K562 (cell line): ENCODE measurements at places on chromosomes 12 and 14. TPM values are rescaled to one million over a fixed set of nuclear protein-coding genes. Genes with fewer than 3 reads are reported as not detected.

- no peaks in the 10 kb centered on the region; the same call in 2 of the 3 replicates for H3K27me3 ChIP-seq
- no peak overlapping the region for H3K4me3 ChIP-seq
- no peak for DNase-seq
- no peaks in the 10 kb centered on the region for H3K36me3 ChIP-seq
- no peak overlapping the region for H3K27ac ChIP-seq
These were observed 1.2 kb upstream of the CLEC7A start for GRCh38 chr12:10131111-10131690.

Gene FIGNL2
- total RNA-seq: not detected in 2 replicates

Gene CLEC4C
- total RNA-seq: not detected in 2 replicates

DNA sequence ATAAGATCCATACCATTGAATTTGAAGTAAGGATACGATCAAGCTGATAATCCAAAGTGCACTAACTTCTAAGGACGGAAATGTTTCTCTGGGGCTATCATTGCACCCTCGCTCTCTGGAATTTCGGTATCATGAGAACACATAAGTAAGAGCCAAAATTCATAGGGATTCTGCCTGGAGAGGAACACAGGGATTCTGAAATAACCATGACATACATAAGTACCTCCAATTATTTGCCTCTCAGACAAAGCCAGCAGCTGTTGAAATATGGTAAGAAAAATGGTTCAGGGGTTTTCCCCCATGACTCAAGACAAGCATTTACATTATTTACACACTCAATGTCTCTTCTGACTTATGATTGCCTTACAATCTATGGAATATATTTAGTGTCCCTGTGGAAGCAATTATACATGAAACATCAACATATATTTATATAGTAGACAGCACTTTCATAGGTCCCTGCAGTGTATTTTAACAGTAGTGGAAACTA is 1123.6 kb upstream of the SEL1L start:
- no peaks in the 10 kb centered on the region for H3K36me3 ChIP-seq
- H3K4me3 ChIP-seq: no peak overlapping the region
- no peak for DNase-seq
- H3K4me1 ChIP-seq: no peaks in the 10 kb centered on the region

- no peaks in the 10 kb centered on the region for H3K4me1 ChIP-seq
- H3K4me3 ChIP-seq: no peak overlapping the region
- H3K36me3 ChIP-seq: peaks cover 16% of the 10 kb centered on the region; the same call in 1 of the 3 replicates
- no peak overlapping the region for H3K27ac ChIP-seq
- no peaks in the 10 kb centered on the region for H3K27me3 ChIP-seq
- no peak for DNase-seq
These were observed 81.2 kb downstream of the SCAF11 start for GRCh38 chr12:45909041-45909713.

GRCh38 chr12:115802767-115803166 is 474.7 kb downstream of the MED13L start:
- H3K27ac ChIP-seq: no peak overlapping the region
- no peak overlapping the region for H3K4me3 ChIP-seq
- no peaks in the 10 kb centered on the region for H3K36me3 ChIP-seq
- no peaks in the 10 kb centered on the region for H3K27me3 ChIP-seq

DNA sequence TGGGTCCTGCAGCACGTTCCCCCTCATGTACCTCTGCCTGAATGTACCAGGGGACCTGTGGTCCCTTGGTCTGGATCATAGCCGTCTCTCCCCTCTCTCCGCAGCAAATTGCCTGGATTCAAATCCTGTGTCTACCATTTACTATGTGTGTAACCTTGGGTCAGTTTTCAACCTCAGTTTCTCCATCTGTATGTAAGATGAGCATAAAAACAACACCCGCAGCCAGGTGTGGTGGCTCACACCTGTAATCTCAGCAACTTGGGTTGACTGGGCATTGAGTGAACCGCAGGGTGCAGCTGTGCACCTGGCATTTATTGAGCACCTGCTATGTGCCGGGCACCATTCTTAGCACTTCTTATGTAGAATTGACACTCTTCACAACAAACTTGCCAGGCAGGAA is 14.1 kb downstream of the CYP46A1 start:
- H3K27ac ChIP-seq: no peak overlapping the region
- no peaks in the 10 kb centered on the region for H3K36me3 ChIP-seq
- H3K4me1 ChIP-seq: no peaks in the 10 kb centered on the region

DNA sequence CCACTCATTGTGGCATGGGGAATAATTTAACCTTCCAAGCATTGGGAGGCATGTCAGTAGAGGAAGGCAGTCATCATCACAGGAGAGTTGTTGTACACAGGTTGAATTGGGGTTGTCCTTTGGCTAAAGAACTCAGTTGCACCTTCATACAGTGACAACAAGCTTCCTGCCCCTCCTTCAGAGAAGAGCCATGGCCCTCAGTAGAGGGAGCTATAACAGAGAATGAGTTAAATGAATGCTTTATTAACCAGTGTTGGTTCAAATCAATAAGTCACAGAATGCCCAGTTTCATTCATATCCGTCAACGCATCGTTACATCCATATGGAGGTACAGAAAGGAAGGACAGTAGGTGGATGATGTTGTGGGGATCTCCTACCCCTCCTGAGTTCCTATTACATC is 4.8 kb downstream of the IFNG-AS1 start:
- H3K27me3 ChIP-seq: peaks cover 4% of the 10 kb centered on the region; the same call in 1 of the 2 replicates
- no peaks in the 10 kb centered on the region for H3K4me1 ChIP-seq
- H3K4me3 ChIP-seq: no peak overlapping the region
- DNase-seq: peak; percentile 6

Gene MSRB3
- total RNA-seq: 0.04 and 0.38 TPM in 2 replicates

Gene CAPZA3
- total RNA-seq: not detected in 2 replicates

- no peak overlapping the region for H3K4me3 ChIP-seq
- H3K36me3 ChIP-seq: no peaks in the 10 kb centered on the region
- no peak for DNase-seq
- H3K27me3 ChIP-seq: no peaks in the 10 kb centered on the region
- H3K4me1 ChIP-seq: peaks cover 45% of the 10 kb centered on the region
These were observed 37.7 kb upstream of the DUSP6 start for GRCh38 chr12:89389755-89390661.

DNA sequence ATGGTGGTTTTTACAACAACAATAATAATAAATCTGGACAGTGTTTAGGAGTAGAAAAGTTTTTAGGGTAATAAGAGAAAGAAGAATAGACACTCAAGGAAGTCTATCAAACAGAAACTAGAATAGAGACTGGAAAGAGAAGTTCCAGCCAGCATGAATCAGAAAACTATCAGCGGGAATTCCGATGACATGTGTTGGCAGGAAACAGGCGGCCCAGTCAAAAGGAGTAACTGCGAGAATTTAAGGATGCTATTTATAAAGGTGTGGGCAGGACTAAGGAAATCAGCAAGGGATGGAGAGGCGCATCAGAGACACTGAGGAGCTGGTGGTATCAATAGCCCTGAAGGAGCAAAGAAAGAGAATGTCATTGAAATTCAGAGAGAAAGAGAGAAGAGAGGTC is 89.9 kb downstream of the TBX5 start:
- no peak for DNase-seq
- no peak overlapping the region for H3K4me3 ChIP-seq
- H3K27me3 ChIP-seq: no peaks in the 10 kb centered on the region; the same call in 2 of the 3 replicates
- no peaks in the 10 kb centered on the region for H3K4me1 ChIP-seq
- no peaks in the 10 kb centered on the region for H3K36me3 ChIP-seq
- H3K27ac ChIP-seq: no peak overlapping the region

- no peaks in the 10 kb centered on the region for H3K36me3 ChIP-seq
- H3K27ac ChIP-seq: no peak overlapping the region
- H3K4me1 ChIP-seq: no peaks in the 10 kb centered on the region
- no peak for DNase-seq
- H3K27me3 ChIP-seq: peaks cover 42% of the 10 kb centered on the region
These were observed 65.0 kb downstream of the FOXN4 start for GRCh38 chr12:109244073-109244472.

GRCh38 chr12:32891956-32892355 is 4.6 kb downstream of the PKP2 start:
- H3K36me3 ChIP-seq: no peaks in the 10 kb centered on the region
- H3K4me1 ChIP-seq: peaks cover 8% of the 10 kb centered on the region; the same call in 1 of the 3 replicates
- DNase-seq: no peak
- H3K27ac ChIP-seq: no peak overlapping the region
- no peaks in the 10 kb centered on the region for H3K27me3 ChIP-seq
- H3K4me3 ChIP-seq: no peak overlapping the region

DNA sequence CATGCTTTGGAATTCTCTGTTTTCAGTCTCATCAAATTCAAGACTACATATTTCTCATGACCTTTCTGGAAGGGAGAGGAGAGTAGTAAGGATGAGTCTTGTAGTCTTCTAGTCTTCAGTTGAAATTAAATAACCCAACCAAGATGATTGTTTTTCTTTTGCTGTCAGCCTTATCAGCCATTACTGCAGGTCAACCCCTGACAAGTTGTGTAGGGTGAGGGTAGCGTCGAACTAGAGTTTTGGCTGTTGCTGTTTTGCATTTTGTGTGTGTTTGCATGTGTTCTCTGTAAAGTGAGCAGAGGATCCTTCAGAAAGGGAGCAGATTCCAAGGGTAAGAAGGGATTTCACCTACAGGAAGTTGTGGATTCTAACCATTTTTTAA is 28.4 kb downstream of the DIP2B start:
- DNase-seq: peak; percentile 46
- peak overlapping the region; percentile 87 for H3K27ac ChIP-seq
- H3K27me3 ChIP-seq: no peaks in the 10 kb centered on the region
- H3K4me1 ChIP-seq: peaks cover 33% of the 10 kb centered on the region

- H3K27me3 ChIP-seq: peaks cover 8% of the 10 kb centered on the region
- no peak overlapping the region for H3K4me3 ChIP-seq
- no peak overlapping the region for H3K27ac ChIP-seq
- H3K36me3 ChIP-seq: no peaks in the 10 kb centered on the region
- H3K4me1 ChIP-seq: no peaks in the 10 kb centered on the region
These were observed 66.5 kb downstream of the TRIM9 start for GRCh38 chr14:51028361-51028760.

Gene RAPGEF3
- 0.78 and 1.3 TPM in 2 replicates for total RNA-seq

Gene DTX1
- total RNA-seq: not detected in 2 replicates

Gene KRT85
- not detected in 2 replicates for total RNA-seq

GRCh38 chr14:24362241-24362960 is 5.6 kb upstream of the NFATC4 start:
- H3K4me1 ChIP-seq: peaks cover 9% of the 10 kb centered on the region; the same call in 2 of the 3 replicates
- no peaks in the 10 kb centered on the region for H3K27me3 ChIP-seq

DNA sequence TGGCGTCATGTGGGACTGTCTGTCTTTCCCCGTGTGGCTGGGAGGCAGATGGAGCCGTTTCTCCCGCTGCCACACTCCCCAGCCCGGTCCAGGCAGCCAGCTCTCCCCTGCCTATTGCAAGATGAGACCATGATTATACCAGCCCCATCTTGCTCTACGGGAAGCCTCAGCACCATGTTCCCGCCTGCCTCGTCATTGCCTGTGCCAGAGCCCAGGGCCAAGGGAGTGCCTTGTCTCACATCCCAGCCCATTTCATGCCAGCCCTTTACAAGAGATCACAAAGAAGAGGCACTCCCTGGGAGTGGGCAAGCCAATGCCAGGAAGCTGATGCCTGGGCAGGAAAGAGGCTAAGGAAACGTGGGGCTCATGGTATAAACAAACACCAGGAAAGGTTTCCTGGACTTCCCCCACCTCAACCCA is 23.9 kb downstream of the GPR68 start:
- no peaks in the 10 kb centered on the region; the same call in 1 of the 2 replicates for H3K4me1 ChIP-seq
- no peak overlapping the region for H3K27ac ChIP-seq
- DNase-seq: no peak
- H3K36me3 ChIP-seq: peaks cover 11% of the 10 kb centered on the region; the same call in 1 of the 3 replicates
- no peaks in the 10 kb centered on the region for H3K27me3 ChIP-seq
- H3K4me3 ChIP-seq: no peak overlapping the region

Gene PYGL
- total RNA-seq: 9.4 and 10.8 TPM in 2 replicates

Gene GARIN6
- not detected in 2 replicates for total RNA-seq

Gene SOCS2
- total RNA-seq: 90.4 and 92.2 TPM in 2 replicates

- no peak overlapping the region for H3K4me3 ChIP-seq
- no peak for DNase-seq
- H3K27me3 ChIP-seq: no peaks in the 10 kb centered on the region
These were observed 66.3 kb downstream of the SLC2A13 start for GRCh38 chr12:40039598-40039997.

Gene GPATCH2L
- total RNA-seq: 30.7 and 32.8 TPM in 2 replicates

Gene DPF3
- total RNA-seq: 1.1 and 1.7 TPM in 2 replicates
